ENCODE measurements at places on chromosomes 5 and 9.

DNA sequence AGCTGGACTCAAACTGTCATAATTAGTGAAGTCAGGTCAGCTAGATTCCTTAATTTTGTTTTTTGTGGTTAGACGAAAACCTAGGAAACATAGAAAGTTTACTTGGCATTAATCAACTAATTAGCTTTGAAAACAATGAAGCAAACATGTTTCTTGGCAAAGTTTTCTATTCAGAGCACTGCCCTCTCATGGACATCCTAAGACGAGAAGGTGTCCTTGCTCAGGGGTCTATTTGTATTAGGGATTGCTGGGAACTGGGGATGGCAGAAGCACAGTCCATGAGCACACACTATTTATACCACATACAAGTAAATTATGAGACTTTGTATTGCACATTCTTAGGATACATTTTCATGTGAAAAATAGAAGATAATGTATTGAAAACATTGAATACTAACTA, 49.7 kb downstream of the POC5 start:
- DNase-seq = no peak

DNA sequence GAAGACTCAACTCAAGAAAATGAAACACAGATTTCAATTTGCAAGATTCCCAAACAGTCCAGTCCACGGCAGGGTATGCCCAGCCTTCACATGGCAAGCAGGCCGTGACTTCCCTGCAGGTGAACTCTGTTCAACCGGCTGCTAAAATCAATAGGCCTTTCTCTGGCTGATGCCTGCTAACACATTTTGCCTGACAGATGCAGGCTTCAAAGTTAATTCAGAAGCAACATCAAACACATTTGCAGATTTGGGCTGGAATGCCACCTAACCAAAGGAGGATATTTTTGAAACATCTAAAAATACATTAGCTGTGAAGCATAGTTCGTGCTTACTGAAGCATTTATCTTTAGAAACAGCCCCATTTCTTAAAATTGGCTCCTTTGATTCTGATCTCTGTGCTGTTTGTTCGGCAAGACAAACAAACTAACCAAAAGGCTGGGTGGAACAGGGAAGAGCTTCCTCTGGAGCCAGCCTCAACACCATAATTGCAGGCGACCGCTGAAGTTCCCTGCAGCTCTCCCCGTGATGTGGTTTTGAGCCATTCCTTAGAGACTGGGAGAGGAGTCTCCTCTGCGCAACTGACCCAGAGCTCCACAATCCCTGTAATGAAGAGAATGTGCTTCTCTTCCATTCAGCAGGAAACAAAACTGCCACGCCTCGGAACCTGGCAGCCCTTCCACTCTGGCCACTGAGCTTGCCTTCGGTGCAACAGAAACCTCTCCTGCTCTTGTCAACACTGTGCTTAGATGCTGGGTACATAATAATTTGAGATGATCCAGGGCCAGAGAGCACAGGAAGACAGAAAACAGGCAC, 126.5 kb downstream of the MYO10 start:
- no peak for DNase-seq

DNA sequence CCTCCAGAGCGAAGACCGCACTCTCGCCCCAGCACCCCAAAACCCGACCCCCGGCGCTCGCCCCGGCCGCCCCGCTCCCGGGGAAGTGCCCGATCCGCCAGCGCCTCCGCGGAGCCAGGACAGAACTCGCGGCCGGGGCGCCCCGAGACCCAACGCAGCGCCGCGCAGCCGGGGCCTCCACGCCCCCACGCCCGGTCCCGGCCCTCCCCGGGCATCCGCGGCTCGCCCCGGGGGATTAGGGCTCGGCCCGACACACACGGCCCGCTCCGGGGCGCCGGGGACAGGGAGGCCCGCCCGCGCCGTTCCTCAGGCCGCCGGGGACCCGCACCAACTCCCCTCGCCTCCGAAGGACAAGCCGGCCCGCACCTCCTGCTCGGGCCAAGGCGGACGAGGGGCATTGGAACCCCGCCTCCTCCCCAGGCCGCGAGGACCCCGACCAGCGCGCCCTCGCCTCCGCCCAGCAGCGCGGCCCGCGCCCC, 544 bp downstream of the FNBP1 start:
- peak; percentile 43 for DNase-seq

DNA sequence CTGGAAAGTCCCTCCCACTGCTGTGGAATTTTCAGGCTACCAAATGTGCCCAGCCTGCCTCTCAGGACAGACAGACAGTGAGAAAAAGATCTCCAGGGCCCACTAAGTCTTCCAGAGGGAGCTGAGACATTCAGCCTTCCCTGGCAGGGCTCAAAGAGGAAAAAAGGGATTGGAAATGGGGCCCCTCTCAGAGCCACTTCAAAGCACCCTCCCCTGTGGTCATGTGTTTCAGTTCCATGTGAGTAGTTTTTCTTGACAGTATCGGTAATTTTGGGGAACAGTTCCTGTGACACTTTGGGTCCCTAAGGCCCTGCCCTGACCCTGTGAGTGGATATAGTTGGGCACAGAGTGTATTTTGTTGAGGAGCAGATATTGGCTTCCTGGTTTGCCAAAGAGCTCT, 25.0 kb downstream of the LARP1 start:
- no peak for DNase-seq
